WTC11 (cell line): ENCODE measurements at places on chromosomes 11 and 22. TPM values are rescaled to one million over a fixed set of nuclear protein-coding genes. Genes with fewer than 3 reads are reported as not detected.

LYVE1 gene
- total RNA-seq, result 0.24 to 0.37 TPM (median 0.32 TPM) in 3 replicates

PDE3B gene
- total RNA-seq, result 9.4 to 9.6 TPM (median 9.5 TPM) in 3 replicates

TNNT3 gene
- not detected in 3 replicates for total RNA-seq

PHF21B gene
- 90.6 to 107 TPM (median 92.5 TPM) in 3 replicates for total RNA-seq

SLC6A5 gene
- total RNA-seq, result 0.05 TPM in 2 of 3 replicates, not detected in the other

VSIG2 gene
- 0.46 to 0.79 TPM (median 0.71 TPM) in 3 replicates for total RNA-seq

MUC5B gene
- 0.69 to 1.6 TPM (median 1.6 TPM) in 3 replicates for total RNA-seq

DEUP1 gene
- 0.16 to 0.53 TPM (median 0.44 TPM) in 3 replicates for total RNA-seq

APOL4 gene
- total RNA-seq, result 0.07 to 0.31 TPM in 2 of 3 replicates, not detected in the other

CNGA4 gene
- total RNA-seq, result 0.35 to 0.82 TPM (median 0.50 TPM) in 3 replicates

EIF4ENIF1 gene
- 19.7 to 23.6 TPM (median 22.8 TPM) in 3 replicates for total RNA-seq

IGLL1 gene
- not detected in 3 replicates for total RNA-seq

SYT9 gene
- total RNA-seq, result 1.3 to 1.7 TPM (median 1.7 TPM) in 3 replicates
